Right renal pelvis (tissue), 4 donors: ENCODE measurements at places on chromosomes 4 and X.

GRCh38 chr4:56360071-56360470 lies 27.2 kb downstream of the AASDH start:
- DNase-seq, result no peak

GRCh38 chr4:163949976-163950601 lies 455.6 kb downstream of the TMA16 start:
- no peak for DNase-seq

DNA sequence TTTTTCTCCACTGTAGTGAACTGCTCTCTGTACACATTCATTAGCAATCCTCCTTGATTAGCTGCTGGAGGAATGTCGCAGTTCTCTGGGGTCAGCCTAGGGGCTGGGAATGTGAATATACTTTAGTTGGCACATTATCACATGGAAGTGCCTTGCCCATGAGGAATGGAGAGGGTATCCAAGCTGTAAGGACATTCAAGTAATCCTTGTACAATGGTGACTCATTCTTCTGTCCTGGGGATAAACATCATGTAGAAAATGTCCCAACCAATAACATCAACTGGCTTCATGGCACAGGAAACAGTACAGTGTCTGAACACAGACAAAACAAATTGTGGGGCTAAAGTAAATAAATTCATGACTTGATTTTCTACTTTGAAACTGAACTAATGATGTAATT lies 147.1 kb downstream of the GLRA2 start:
- no peak for DNase-seq

DNA sequence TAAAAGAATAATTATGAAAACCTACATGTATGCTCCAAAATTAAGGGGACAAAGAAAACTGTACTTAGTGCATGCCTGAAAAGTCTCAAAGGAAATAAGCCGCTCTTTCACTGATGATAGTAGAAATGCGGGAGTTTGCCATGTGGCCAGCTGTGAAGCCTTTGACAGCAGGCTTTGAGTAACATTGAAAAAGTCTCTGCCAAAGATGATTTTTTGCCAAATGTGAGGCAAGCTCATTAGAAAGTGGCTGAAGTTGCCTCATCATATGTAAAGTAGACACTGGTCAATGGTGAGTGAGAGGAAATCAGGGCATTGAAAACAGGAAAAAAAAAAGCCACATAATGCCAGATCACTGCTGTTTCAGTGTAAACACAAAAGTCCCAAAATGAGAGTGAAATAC lies 2360.1 kb downstream of the PCDH7 start:
- DNase-seq, result no peak
